ENCODE measurements at places on chromosomes 12 and 14. TPM values are rescaled to one million over a fixed set of nuclear protein-coding genes. Genes with fewer than 3 reads are reported as not detected.

- DNase-seq: peak; percentile 89
These were observed 16.4 kb downstream of the LRCOL1 start for GRCh38 chr12:132593938-132594358.

DNA sequence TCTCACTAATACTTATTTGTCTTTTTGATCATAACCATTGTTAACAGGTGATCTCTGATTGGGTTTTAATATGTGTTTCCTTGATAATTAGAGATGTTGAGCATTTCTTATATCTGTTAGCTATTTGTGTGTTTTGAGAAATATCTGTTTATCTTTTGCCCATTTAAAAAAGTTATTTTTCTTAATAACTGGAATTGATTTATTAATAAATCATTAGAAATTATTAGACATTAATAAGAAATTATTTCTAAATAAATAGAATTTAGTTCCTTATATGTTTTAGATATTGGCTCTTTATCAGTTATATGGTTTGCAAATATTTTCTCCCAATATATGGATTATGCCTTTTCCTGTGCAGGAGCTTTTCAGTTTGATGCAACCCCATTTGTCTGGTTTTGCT lies 18.7 kb downstream of the TMX1 start:
- DNase-seq: no peak

LETMD1 gene
- total RNA-seq: 37.1 TPM

DICER1 gene
- total RNA-seq: 113 TPM

GRCh38 chr12:127893895-127894609 lies 372.9 kb upstream of the TMEM132C start:
- peak; percentile 14 for DNase-seq

- DNase-seq: no peak
These were observed 32.7 kb downstream of the RBM25 start for GRCh38 chr14:73091044-73091443.

GRCh38 chr12:90211017-90211416 lies 502.4 kb upstream of the ATP2B1 start:
- DNase-seq: no peak
